ENCODE measurements at places on chromosomes 16 and 17. TPM values are rescaled to one million over a fixed set of nuclear protein-coding genes. Genes with fewer than 3 reads are reported as not detected.

- no peaks in the 10 kb centered on the region for H3K27me3 ChIP-seq
- no peak for DNase-seq
- no peak overlapping the region for H3K27ac ChIP-seq
- H3K4me3 ChIP-seq, result no peak overlapping the region
- no peaks in the 10 kb centered on the region for H3K4me1 ChIP-seq
These were observed 315.5 kb upstream of the RBFOX1 start for GRCh38 chr16:7017006-7017662.

DNA sequence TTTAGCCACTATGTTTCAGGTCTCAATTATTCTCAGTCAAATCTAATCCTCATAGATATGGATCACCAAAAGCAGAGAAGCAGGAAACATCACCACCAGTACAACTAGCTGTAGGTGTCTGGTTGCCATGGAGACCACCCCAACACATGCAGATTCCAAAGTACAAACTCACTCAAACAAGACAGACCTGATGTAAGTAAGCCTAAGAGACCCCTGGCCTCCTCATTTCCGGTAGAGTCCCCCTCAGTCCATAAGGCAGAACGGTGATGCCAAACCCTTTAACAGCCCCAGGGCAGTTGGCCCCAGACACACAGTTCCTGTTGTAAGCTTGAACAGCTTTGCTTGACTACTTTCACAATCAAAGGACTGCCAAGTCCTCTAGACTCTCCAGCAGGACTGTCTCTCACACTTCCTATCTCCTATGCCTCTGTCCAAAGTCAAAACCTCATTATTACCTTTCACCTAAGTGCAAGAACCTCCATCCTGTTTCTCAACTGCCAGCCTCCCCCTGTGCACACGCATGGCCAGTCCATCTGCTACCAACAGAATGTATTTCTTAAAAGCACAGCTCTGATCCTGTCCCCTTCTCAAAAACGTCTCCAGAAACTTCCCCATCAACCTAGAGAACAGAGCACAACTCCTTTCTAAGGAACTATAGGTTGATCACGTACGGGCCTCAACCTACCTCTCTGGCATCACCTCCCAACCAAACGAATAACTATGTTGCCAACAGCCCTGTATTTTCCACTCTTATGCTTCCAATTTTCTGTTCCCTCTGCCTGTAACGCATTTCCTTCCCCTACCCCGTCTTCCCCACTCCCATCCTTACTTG is 23.9 kb downstream of the SLC39A11 start:
- H3K27ac ChIP-seq, result no peak overlapping the region
- no peaks in the 10 kb centered on the region for H3K36me3 ChIP-seq
- no peak for DNase-seq
- no peaks in the 10 kb centered on the region for H3K27me3 ChIP-seq
- no peak overlapping the region for H3K4me3 ChIP-seq
- H3K4me1 ChIP-seq, result peaks cover 7% of the 10 kb centered on the region

DNA sequence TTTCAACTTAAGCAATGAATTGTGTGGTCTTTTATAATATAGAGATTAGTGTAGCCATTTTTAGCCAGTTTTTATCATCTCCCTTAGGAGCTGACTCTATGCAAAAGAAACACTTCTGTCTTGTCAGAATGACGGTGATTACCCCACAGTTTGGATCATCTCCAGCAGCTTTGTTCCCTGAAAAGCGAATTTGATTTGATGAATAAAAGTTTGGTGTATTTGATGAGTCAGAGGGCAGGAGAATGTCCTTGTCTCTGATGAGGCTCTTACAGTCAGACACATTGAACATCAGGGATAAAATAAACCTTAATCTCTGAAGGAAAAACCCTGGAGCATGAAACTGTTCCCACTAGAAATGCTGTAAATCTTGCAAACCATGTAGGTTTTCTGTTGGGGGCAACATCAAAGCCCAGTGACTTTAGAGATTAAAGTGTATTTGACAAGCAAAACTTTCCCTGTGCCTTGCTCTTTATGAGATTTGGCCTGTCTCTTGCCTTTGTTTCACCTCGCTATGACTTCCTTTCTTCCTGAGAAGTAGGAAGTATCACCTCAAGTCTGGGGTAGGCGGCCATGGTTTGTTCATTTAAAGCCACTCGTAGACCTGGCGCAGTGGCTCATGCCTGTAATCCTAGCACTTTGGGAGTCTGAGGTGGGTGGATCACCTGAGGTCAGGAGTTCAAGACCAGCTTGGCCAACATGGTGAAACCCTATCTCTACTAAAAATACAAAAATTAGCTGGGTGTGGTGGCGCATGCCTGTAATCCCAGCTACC is 209.3 kb downstream of the FTO start:
- H3K4me3 ChIP-seq, result no peak overlapping the region
- peak; percentile 73 for DNase-seq
- no peaks in the 10 kb centered on the region for H3K27me3 ChIP-seq
- H3K36me3 ChIP-seq, result no peaks in the 10 kb centered on the region

DNA sequence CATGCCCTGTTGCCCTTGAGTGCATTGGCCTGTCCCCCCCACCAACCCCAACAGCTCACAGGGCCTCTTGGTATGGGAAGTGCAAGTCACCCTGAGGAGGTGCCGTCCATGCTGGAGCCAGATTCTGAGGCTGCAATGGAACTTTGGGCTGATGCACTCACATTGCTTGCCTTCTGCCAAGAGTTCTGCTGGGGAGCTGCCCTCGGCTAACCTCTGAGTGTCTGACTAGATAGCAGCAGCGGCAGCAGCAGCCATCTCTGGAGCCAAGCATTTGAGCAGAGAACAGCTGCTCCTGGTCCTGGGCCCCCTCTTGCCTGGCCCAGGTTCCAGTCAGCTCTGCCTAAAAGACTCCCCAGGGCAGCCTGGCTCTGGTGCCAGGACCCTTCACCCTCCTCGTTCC is 61.5 kb downstream of the GNAO1 start:
- H3K4me1 ChIP-seq, result no peaks in the 10 kb centered on the region
- no peak overlapping the region for H3K4me3 ChIP-seq
- no peak overlapping the region for H3K27ac ChIP-seq
- H3K36me3 ChIP-seq, result no peaks in the 10 kb centered on the region
- DNase-seq, result no peak
- H3K27me3 ChIP-seq, result no peaks in the 10 kb centered on the region

DNA sequence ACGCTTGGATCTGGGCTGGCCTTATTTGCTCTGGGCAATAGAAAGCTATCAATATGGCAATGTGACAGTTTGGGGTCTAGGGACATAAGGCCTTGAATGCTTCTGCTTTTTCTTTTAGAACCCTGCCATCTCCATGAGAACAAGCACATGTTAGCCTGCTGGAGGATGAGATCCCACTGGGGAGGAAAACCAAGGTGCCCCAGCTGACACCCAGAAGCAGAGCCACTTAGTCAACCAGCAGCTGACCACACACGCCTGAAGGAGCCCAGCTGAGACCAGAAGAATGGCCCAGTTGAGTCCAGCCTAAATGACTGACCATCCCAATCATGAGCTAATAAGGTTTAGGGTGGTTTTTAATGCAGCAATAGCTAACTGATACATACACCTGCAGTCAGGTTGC is 171.2 kb downstream of the AHSP start:
- H3K4me3 ChIP-seq, result no peak overlapping the region
- DNase-seq, result no peak
- H3K27ac ChIP-seq, result no peak overlapping the region

DNA sequence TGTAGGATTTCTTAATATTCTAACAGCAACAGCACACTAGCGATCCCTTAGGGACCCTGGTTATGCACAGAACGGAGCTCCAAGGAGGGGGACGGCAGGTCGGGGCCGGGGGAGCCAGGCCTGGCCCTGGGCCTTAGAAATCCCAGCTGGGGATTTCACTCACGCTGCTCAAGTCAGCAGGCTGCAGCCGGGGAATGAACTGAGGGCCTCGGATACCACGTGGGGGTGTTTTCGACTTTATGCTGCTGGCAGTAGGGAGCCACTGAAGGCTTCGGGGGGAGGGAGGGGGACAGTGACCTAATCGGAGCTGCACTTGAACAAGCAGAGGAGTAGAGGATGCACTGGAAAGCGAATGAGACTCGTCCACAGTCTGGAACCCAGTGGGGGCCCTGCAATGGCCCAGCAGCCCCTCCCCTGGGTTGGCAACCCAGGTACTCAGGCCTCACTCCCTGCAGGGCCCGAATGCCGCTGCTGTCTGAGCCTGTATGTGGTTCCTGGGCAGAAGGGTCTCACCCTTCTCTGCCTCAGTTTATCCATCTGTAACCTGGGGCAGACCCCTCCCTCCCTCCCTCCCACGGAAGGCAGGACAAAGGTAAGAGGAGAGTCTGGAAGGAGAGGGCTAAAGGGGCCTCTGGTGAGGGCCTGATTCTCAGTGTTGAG is 53.7 kb downstream of the RPH3AL start:
- peak; percentile 64 for DNase-seq
- no peak overlapping the region for H3K4me3 ChIP-seq
- H3K27ac ChIP-seq, result no peak overlapping the region
- H3K27me3 ChIP-seq, result no peaks in the 10 kb centered on the region

ZG16 gene
- not detected for total RNA-seq

LHX1 gene
- total RNA-seq, result not detected

SLX1A gene
- total RNA-seq, result 45.7 TPM

NECAB2 gene
- not detected for total RNA-seq

SLC52A1 gene
- not detected for total RNA-seq

All from tibial nerve (tissue), 4 donors.